Stimulated activated CD4-positive, alpha-beta T cell treated with anti-CD3 and anti-CD28 coated beads, Interleukin-15, amount 100 ng/mL, for 1 hour (primary cell): ENCODE measurements at places on chromosomes 6 and 20.

GRCh38 chr6:82353848-82354247 lies 9.8 kb upstream of the TPBG start:
- DNase-seq = no peak

DNA sequence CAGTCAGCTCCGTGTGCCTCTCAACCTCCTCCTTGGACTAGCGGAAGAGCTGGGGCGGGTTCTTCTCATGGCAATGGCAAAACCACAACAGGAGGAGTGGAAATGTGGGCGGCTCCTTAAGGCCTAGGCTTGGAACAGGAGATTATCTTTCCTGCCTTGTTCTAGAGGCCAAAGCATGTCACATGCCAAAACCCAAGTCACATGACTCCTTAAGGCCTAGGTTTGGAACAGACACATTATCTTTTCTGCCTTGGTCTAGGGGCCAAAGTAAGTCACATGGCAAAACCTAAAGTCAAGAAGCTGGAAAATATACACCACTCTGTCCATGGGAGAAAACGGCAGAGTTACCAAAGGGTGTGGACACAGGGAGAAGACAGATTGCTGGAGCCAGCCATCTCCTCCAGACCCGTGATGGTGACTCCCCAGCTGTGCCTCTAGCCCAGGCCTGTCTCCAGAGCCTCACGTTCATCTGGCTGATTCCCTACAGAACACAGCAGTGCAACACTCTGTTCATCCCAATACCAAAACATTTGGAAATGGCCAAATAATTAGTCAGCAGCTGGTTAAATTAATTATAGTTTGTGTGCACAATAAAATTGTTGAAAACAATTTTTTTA lies 34.2 kb downstream of the ANKRD60 start:
- no peak for DNase-seq

GRCh38 chr6:48388044-48388443 lies 277.0 kb upstream of the PTCHD4 start:
- no peak for DNase-seq

DNA sequence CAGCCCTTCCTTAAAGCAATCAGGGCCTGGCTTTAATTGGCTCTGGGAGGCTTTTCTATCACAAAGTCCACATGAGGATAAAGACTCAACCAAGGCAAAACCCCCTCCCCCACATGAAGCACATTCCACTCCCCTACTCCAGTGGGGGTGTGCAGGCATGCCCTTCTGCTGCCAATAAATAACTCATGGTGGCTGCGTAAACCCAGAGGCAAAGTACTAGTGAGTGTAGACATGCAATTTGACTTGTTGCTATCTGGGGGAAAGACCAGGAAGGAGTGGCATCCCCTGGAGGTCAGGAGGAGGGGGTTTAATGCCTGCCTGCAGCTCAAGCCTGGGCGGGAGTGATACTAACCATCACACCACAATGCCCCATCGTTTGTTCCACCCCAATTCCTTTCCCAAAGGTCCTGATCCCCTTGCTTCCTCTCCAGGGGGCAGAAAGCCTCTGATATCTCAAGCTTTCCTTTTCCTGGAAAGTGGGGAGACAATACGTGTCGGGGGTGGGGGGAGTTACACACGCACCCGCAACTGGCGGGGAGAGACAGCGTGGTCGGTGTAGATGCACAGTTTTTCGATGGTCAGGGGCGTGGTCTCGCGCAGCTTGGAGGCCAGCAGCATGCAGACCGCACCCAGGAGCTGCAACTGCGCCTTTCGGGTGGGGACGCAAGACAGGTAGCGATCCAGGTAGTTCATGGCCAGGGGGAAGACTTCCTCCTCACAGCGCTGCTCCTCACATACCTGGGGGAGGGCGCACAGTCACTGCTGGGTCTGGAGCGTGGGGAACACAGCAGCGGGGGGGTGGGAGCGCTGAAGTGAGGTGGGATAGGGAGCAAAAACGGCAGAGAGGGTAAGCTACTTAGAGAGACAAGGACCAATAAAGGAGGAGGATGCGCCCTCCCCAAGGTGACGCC lies 1.5 kb downstream of the CCND3 start:
- DNase-seq = no peak

- no peak for DNase-seq
Observed at GRCh38 chr6:170106906-170107525, 183.9 kb downstream of the DLL1 start.

DNA sequence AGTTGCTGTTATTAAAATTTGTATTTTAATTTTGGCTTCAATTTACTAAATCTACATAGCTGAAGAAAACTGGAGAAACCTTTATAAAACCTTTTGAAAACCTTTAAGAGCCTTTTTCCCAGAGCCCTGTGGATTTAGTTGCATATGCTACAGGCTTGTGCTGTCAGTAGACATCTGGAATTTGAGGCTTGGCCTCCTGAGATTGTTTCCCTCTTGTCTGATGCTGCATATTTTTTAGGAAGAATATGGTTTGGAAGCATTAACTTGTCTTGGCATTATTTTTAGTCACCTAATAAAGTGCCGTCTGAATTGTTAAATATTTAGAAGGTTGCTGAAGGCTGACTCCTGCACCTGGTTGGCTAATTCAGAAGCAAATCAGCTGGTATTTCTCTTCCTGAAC lies 369.4 kb downstream of the UTRN start:
- no peak for DNase-seq

DNA sequence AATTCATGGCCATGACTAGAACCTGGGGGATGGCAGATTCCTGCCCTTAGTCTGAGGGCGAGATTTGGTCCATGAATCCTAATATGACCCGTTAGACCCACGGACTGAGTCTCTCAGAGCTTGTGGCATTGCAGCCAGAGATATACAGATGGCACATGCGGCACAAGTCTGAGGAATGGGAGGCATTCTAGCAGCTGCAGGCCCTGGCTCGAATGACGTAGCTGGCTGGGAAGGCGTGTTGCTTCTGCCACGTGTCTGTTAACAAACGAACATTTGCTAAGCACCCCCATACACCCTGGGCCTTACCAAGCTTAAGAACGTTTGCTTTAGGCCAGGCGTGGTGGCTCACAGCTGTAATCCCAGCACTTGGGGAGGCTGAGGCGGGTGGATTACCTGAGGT lies 68.0 kb downstream of the CD164 start:
- DNase-seq = no peak

DNA sequence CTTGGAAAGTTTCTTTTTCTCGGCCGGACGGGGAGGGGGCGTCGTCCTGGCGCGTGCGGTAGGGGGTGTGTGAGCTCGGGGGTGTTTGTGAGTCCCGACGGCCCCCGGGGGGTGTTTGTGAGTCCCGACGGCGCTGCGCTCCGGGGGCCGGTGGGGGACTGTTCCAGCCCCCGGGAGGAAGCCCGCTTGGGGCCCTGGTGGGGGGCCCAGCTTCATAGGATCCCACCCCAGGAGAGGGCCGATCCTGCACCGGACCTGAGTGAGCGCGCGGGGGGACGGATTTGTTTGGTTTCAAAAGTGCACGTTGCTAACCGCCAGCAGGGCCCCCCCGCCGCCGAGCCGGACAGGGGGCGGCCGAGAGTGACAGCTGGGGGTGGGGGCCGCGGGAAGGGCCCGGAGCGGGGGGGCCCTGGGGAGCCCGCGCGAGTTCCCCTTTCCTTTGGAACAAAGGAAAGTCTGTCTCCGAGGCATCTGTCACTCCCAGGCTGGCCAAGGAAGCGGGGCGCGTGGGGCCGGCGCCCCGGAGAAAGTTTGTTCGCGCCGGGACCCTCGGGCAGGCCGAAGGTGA lies 485 bp downstream of the TGIF2 start:
- DNase-seq = no peak

GRCh38 chr20:20489648-20490341 lies 121.9 kb downstream of the INSM1 start:
- no peak for DNase-seq

GRCh38 chr6:31379850-31380249 lies 22.9 kb upstream of the HLA-B start:
- no peak for DNase-seq

DNA sequence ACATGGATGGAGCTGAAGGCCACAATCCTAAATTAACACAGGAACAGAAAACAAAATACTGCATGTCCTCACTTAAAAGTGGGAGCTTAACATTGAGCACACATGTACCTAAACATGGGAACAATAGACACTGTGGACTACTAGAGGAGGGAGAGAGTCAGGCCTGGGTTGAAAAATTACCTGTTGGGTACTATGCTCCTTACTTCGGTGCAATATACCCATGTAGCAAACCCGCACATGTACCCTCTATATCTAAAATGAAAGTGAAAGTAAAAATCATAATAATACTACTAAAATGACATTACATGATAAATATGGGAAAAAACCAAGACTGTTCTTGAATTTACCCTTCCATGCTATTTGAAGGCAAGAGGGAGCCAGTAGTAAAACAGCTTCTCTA lies 1273.8 kb upstream of the ADGRB3 start:
- DNase-seq = no peak

GRCh38 chr20:13419477-13419876 lies 198.4 kb downstream of the ISM1 start:
- no peak for DNase-seq

- no peak for DNase-seq
Observed at GRCh38 chr6:44185953-44186634, 27.5 kb downstream of the CAPN11 start.

DNA sequence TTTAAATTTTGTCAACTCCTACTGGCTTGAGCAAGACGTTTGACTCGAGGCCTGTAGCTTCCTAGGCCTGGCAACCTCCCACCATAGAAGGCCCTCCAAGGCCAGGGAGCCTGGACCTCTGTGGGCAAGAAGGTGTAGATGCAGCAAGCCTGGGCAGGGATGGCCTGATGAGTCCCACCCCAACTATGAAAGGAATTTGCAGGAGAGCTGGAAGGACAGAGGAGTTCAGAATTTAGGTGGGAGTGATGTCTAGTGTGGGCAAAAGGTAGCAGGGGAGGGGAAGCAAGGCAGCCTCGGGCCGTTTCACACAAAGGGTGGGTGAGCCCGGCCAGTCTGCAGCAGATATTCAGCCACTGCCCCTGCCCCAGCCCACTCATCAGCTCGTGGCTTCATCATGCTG lies 245.2 kb downstream of the CDH26 start:
- no peak for DNase-seq

DNA sequence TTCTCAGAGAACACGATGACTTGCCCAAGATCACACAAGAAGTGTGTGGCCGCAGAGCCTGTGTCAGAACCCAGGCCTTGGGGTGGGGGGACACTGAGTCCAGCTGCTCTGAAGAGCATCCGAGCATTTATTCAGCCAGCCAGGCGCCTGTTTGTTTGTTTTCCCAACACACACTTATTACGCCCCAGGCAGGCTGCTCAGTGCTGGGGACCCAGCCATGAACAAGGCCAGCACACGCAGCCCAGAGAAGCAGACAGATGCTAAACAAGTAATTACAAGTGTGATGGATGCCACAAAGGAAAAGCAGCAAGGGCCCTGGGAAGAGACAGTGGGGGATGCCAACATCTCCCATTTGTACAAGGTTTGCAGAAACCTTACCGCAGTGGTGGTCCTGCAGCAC lies 19.4 kb upstream of the SIRPA start:
- DNase-seq = no peak

- DNase-seq = no peak
Observed at GRCh38 chr6:112466373-112467151, 119.4 kb downstream of the RFPL4B start.

DNA sequence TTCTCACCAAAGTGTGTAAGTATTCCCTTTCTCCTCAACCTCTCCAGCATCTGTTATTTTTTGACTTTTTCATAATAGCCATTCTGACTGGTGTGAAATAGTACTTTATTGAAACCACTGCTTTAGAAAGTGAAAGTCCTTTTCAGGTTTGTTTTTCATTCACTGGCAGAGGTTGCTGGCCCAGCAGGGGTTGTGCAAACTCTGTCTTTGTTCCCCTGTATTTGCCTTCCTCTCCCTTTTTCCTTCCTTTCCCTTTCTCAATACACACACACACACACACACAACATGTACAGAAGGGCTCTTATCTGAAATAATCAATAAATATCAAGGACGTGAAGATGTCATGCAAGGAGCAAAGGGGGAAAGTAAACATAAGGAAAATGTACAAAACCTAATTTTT lies 99.8 kb downstream of the LY86 start:
- no peak for DNase-seq

GRCh38 chr6:42221546-42221945 lies 3.9 kb upstream of the MRPS10 start:
- DNase-seq = no peak

GRCh38 chr20:59013959-59014608 lies 5.1 kb upstream of the TUBB1 start:
- no peak for DNase-seq

DNA sequence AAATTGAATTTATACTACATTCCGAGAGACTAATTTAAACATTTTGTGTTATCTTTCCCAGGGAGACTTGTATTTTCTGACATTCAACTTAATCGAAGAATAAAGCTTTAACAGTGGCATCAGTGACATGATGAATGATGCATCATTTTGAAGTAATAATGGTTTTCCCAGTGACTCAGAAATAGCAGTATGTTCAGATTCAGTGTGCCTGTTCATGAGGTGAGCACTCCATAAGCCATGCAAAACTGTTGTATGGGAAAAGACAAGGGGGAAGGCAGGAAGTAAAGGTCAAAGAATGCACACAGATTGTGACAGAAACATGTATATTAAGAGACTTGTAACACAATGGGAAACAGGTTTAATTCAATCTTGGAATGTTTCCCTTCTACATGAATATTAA lies 1348.2 kb upstream of the GJE1 start:
- no peak for DNase-seq

DNA sequence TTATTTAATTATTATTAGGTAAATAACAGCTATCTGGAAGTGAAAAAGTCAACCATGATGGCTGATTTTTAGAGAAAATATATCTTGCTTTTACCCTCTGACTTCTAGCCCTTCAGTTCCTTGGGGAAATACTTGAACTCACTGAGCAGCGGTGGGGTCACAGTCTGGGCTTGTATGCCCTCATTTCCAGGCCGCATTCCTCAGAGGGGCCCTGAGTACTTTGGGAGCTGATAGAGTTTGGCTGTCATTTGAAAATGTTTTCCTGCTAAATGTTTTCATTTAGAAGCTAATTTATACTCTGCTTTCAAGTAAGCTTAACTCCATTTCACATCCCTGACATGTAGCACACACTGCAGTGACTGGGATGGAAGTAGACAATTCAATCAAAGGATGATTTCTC lies 1028.5 kb downstream of the KIF16B start:
- DNase-seq = no peak

- no peak for DNase-seq
Observed at GRCh38 chr6:52230685-52231084, 13.6 kb downstream of the IL17F start.

DNA sequence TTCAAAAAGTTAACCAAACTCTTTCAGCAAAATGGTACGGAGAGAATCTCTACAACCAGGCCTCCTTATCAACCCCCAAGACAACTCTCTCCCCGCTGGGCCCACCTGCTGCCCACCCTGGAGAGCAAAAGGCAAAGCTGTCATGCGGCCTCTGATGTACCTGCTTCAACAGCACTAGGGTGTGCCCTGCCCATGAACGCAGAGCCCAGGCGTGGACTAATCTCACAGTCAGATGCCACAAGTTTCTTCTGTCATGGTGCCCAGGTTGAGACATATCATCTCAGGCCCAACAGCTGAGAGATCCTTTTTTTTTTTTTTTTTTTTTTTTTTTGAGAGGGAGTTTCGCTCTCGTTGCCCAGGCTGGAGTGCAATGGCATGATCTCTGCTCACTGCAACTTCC lies 26.3 kb downstream of the SLC2A4RG start:
- DNase-seq = no peak

- DNase-seq = no peak
Observed at GRCh38 chr6:146550911-146551310, 7.3 kb downstream of the RAB32 start.

- DNase-seq = no peak
Observed at GRCh38 chr6:14063756-14064155, 53.8 kb upstream of the CD83 start.

GRCh38 chr20:32968478-32969241 lies 35.6 kb downstream of the SUN5 start:
- DNase-seq = peak; percentile 25

GRCh38 chr20:56630086-56630493 lies 984 bp downstream of the TFAP2C start:
- no peak for DNase-seq
